ENCODE measurements at places on chromosomes 13 and 19.
A peak's percentile ranks its signal among the peaks of the same experiment; 100 is the strongest.

GRCh38 chr13:80447747-80448146, 106.8 kb upstream of the SPRY2 start:
- no peaks in the 10 kb centered on the region for H3K27me3 ChIP-seq
- peaks cover 40% of the 10 kb centered on the region for H3K4me1 ChIP-seq
- no peak overlapping the region for H3K4me3 ChIP-seq
- DNase-seq, result no peak
- H3K27ac ChIP-seq, result no peak overlapping the region

DNA sequence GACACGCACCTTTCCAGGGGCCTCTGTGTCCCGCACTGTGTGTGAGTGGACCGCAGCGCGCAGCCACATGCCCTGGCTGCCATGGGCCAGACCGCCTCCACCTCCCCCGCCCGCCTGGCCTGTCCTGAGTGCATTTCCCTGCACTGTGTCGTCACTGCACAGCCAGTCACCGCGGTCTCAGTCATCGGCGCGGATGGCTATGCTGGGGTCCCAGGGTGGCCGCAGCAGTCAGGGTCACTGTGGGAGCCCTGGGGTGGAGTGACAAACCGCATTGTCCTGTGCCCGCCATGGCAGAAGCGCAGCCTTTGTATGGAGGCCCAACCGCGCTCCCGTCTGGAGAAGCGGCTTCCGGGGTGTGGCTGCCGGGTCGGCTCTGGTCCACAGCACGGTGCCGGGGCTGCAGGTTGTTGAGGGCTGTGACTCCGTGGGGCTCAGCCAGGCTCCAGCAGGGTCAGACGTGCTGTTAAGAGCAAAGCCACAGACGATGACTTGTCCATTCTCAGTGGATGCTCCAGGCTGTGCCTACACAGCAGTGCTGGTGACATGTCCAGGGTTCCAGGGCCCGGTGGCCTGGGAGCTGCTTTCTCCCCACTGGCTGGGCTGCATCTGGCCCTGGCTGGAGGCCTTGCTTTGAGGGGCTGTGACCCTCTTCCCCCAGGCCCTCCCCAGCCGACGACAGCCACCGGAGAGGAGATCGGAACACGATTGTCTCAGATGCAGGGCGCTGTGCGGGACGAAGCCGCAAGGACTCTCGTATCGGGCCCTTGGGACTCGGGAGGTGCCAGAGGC, 6.3 kb upstream of the NDUFS7 start:
- H3K27ac ChIP-seq, result no peak overlapping the region
- H3K4me1 ChIP-seq, result no peaks in the 10 kb centered on the region
- no peak for DNase-seq
- peaks cover 15% of the 10 kb centered on the region for H3K36me3 ChIP-seq
- H3K27me3 ChIP-seq, result no peaks in the 10 kb centered on the region

DNA sequence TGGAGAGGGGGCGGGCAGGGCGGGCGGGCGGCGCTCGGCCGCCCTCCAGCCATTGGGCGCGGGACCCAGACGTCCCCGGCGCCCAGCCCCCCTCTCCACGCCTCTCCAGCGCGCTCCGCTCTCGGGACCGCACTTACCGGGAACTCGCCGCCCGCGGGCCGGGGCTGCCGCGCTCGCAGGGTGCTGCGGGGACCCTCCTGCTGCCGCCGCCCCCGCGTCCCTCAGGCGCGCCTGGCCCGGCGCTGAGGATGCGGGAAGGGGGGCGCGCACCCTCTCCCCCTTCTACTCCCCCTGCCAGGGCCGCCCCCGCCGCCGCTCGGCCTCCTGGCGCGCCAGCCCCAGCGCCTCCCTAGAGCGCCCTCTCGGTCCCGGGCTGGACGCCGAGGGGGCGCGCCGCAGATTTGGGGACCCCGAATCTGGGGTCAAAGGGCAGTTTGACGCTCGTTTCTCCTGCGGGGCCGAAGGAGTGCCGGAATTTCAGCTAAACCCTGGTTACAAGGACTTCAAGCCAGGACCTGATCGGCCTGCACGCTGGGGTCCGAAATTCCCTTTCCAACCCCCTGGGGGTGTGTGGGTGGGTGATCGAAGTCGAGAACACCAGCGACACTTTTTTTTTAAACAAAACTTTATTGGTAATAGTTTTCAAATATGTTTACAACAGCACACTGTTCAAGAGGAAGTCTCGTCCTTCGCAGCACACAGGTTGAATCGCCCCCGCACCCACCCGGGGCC, 696 bp upstream of the SAMD1 start:
- no peaks in the 10 kb centered on the region for H3K27me3 ChIP-seq
- DNase-seq, result peak; percentile 89
- peak overlapping the region; percentile 87 for H3K27ac ChIP-seq
- H3K4me3 ChIP-seq, result peak overlapping the region; percentile 82
- H3K36me3 ChIP-seq, result no peaks in the 10 kb centered on the region
- peaks cover 18% of the 10 kb centered on the region for H3K4me1 ChIP-seq

GRCh38 chr19:33241530-33242101, 16.0 kb upstream of the SLC7A10 start:
- H3K27ac ChIP-seq, result no peak overlapping the region
- peak; percentile 55 for DNase-seq
- no peak overlapping the region for H3K4me3 ChIP-seq

DNA sequence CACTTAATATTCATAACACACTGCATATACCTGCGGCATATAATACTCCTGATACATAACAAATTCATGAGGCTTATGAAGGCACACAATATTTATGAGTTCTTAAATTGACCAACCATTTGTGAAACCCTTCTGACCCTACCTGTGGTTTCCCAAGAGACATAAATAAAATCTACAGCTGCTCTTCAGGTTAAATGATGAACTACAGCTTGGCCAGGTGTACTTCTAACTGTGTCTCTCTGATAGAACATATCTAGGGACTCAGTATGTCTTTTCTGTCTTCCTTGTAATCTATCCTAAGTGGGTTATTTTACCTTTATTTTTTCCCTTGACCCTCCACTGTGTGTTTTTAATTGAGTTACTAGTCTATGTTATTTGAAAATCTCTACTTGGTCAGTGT, 189.9 kb upstream of the UFM1 start:
- no peak overlapping the region for H3K27ac ChIP-seq
- H3K27me3 ChIP-seq, result no peaks in the 10 kb centered on the region
- no peak for DNase-seq
- H3K4me1 ChIP-seq, result no peaks in the 10 kb centered on the region

GRCh38 chr13:48693998-48694397, 40.3 kb downstream of the CYSLTR2 start:
- H3K4me3 ChIP-seq, result no peak overlapping the region
- peaks cover 2% of the 10 kb centered on the region for H3K27me3 ChIP-seq
- no peak overlapping the region for H3K27ac ChIP-seq
- DNase-seq, result no peak

GRCh38 chr19:52679598-52679997, 41.4 kb upstream of the ZNF83 start:
- H3K27me3 ChIP-seq, result no peaks in the 10 kb centered on the region
- H3K36me3 ChIP-seq, result no peaks in the 10 kb centered on the region
- no peak overlapping the region for H3K27ac ChIP-seq
- H3K4me1 ChIP-seq, result no peaks in the 10 kb centered on the region
- no peak for DNase-seq

GRCh38 chr19:48069435-48069834, 25.6 kb upstream of the CABP5 start:
- no peaks in the 10 kb centered on the region for H3K27me3 ChIP-seq
- no peak overlapping the region for H3K4me3 ChIP-seq
- H3K27ac ChIP-seq, result no peak overlapping the region
- no peaks in the 10 kb centered on the region for H3K4me1 ChIP-seq

DNA sequence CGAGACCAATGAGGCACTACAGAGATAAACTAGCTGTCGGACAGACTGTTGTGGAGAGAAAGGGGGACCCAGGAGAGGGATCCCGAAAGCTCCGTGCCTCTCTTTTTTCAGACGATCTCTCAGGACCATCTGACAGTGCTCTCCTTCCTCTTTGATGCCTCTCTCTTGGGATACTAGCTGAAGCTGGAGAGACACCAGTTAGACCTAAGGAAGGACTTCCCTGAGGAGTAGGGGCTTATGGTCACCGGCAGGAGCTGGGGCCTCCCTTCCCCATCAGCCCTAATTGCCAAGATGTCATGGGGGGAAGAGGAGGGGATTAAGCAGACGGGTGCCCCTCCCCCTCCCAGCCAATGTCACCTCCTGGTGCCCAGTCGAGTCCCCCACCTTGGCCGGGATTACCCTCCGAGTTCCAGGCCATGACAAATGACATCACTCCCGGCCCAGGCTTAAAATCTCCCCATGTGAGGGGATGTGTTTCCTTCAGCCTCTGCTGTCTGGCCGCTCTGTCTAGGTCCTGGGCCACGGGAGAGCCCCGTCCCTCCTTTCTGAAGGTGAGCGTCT, at the start of gene CRX:
TSS of gene CRX (plus strand) at position 478 of the 561 bp plus-strand sequence. CDS start 12,507 bp downstream, outside the sequence.
- peaks cover 5% of the 10 kb centered on the region for H3K27me3 ChIP-seq
- H3K4me1 ChIP-seq, result peaks cover 10% of the 10 kb centered on the region
- H3K4me3 ChIP-seq, result no peak within 1 kb of the TSS
- no peak within 1 kb of the TSS for H3K27ac ChIP-seq

DNA sequence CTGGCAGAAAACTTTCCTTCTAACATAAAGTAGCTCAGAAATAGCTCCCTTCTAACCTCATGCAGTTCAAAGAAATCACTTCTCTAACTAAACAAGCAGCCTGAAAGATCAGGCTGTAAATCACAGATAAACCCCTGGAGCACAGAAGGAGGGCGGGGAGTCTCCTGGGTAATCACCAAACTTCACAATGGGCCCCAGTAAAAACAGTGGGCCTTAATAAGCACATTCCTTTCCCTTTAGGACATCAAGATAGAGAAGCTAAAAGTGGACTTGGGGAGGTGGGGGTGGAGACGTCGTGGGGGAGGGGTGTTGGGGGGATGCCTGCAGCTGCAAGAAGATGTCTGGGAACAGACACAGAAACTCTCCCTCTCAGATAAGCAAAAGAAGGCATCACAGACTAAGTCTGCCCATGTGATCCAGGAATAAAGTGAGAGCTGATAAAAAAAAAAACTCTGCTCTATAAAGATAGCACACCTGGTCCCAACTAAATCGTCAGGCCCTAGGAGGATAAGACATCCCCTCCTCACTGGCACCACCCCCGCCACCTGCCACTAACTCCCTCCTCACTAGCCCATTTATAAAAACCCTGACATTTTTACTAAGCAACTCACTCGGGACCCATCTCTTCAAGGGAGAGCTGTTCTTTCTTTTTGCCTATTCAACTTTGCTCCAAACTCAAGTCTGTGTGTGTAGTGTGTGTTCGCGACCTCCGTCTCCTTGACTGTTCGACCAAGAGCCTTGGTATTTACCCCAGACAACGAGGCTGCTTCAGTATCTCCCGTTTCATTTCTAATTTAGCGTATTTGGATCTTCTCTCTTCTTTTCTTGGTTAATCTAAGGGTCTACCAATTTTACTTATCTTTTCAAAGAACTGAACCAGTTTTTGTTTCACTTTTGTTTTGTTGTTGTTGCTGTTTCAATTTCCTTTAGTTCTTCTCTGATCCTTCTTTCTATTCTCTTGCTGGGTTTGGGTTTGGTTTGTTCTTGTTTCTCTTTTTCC, 31.7 kb downstream of the DNAJC15 start:
- H3K4me1 ChIP-seq, result peaks cover 50% of the 10 kb centered on the region
- peak overlapping the region; percentile 69 for H3K4me3 ChIP-seq
- H3K27me3 ChIP-seq, result no peaks in the 10 kb centered on the region
- DNase-seq, result peak; percentile 68
- no peaks in the 10 kb centered on the region for H3K36me3 ChIP-seq
- H3K27ac ChIP-seq, result peak overlapping the region; percentile 98

GRCh38 chr19:31537136-31537535, 187.9 kb upstream of the TSHZ3 start:
- H3K27me3 ChIP-seq, result no peaks in the 10 kb centered on the region
- H3K36me3 ChIP-seq, result no peaks in the 10 kb centered on the region
- no peak overlapping the region for H3K27ac ChIP-seq
- DNase-seq, result no peak
- H3K4me1 ChIP-seq, result no peaks in the 10 kb centered on the region

DNA sequence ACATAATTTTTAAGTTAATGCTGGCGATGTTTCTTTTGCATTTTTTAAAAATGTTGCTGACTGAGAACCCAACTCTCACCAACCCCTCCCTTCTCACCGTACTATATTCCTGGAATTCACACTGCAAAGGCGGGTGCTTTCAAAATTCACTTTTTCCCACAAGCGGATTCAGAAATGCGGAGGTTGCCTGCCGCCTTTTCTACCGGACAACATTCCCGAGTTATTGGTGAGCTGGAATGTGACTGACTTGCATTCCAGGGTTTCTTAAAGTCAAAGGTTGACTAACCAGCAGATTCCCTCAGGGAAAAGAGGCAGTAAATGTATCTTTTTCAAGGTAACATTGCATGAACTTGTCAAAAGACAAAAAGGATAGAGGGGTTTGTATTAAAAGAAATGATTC, 113.3 kb downstream of the RAB20 start:
- H3K36me3 ChIP-seq, result no peaks in the 10 kb centered on the region
- DNase-seq, result no peak

- H3K27me3 ChIP-seq, result no peaks in the 10 kb centered on the region
- DNase-seq, result peak; percentile 80
- no peak overlapping the region for H3K27ac ChIP-seq
Observed at GRCh38 chr19:14048443-14049153, 13.3 kb downstream of the PALM3 start.

GRCh38 chr13:30719525-30719914, 15.8 kb upstream of the ALOX5AP start:
- no peak overlapping the region for H3K4me3 ChIP-seq
- no peak overlapping the region for H3K27ac ChIP-seq
- H3K27me3 ChIP-seq, result no peaks in the 10 kb centered on the region
- DNase-seq, result no peak

GRCh38 chr13:30802501-30802900, 67.2 kb downstream of the ALOX5AP start:
- DNase-seq, result no peak
- H3K36me3 ChIP-seq, result no peaks in the 10 kb centered on the region
- H3K27me3 ChIP-seq, result peaks cover 8% of the 10 kb centered on the region
- peaks cover 9% of the 10 kb centered on the region for H3K4me1 ChIP-seq
- H3K27ac ChIP-seq, result no peak overlapping the region
- no peak overlapping the region for H3K4me3 ChIP-seq

DNA sequence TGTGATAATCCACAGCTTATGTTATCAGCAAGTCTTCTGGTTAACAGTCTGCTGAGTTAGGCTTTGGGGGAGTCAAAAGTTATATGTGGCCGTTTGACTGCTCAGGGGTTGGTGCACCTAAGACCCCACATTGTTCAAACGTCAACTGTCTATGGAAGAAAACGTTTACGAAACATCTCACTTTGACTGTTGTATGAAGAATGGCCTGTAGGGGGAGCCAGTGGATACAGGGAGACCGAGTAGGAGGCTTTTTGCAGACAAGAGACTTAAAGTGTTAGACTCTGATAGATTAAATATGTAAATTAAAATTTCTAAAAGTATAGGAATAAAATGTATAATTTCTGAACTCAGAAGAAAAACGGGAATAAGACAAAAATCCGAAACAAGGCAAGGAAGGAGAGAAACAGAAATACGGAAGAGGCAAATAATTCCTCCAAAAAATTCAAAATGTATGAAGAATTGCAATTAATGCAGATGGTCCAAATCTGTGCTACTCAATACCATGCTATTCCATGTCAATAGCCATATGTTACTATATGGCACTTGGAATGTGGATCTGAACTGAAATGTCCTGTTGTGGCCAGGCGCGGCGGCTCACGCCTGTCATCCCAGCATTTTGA, 37.8 kb downstream of the TNFSF14 start:
- no peak overlapping the region for H3K4me3 ChIP-seq
- peak; percentile 87 for DNase-seq
- H3K4me1 ChIP-seq, result peaks cover 5% of the 10 kb centered on the region
- H3K27me3 ChIP-seq, result no peaks in the 10 kb centered on the region
- no peaks in the 10 kb centered on the region for H3K36me3 ChIP-seq

All from B cell (primary cell).